Sigmoid colon (tissue), 7 donors: ENCODE measurements at places on chromosomes 3 and 15. TPM values are rescaled to one million over a fixed set of nuclear protein-coding genes. Genes with fewer than 3 reads are reported as not detected.

SMCO1 gene
- not detected for total RNA-seq

SLC12A1 gene
- not detected for total RNA-seq

DNA sequence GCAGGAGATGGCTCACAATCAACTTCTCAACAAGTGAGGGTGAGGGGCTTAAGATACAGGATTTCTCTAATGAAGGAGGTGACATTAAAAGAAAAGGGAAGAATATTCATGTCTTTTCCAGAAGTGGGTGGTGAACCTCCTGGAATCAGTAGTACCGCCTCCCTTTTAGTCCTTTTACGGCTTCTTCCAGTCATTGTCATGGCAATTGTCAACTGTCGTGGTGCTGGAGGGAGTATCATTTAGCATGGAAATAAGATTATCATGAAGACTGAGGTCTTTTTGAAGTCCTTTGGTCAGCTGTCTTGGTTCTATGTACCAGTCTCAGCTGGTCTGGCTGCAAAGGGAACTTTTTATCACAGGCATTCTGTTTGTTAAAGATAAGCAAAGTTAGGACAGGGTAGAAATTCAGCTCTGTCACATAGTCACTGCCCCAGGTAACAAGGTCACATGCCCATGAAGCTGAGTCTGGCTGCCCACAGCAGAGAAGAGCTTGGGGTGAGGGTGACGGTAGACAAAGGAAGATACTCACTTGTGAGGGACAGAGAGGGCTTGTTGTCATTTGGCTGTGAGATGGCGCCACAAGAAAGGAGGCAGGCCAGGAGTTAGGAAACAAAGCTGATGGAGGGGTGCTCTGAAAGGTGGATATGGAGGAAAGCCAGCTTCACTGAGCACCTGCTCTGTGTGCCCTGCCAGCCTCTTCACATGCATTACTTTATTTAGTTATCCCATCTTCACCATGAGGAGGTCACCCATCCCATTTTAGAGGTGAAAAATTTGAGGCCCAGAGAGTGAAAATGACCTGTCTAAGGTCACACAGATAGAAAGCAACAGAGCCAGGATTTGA lies 228.2 kb upstream of the TRIM42 start:
- H3K4me3 ChIP-seq = no peak overlapping the region
- H3K27me3 ChIP-seq = no peaks in the 10 kb centered on the region
- H3K36me3 ChIP-seq = no peaks in the 10 kb centered on the region
- no peak for DNase-seq
- no peak overlapping the region for H3K27ac ChIP-seq

GRCh38 chr3:48186631-48187300 lies 1.5 kb downstream of the CDC25A start:
- no peak for DNase-seq
- H3K27me3 ChIP-seq = no peaks in the 10 kb centered on the region
- H3K36me3 ChIP-seq = no peaks in the 10 kb centered on the region
- H3K4me1 ChIP-seq = peaks cover 12% of the 10 kb centered on the region

- H3K27ac ChIP-seq = no peak overlapping the region
- no peak for DNase-seq
- H3K4me1 ChIP-seq = peaks cover 25% of the 10 kb centered on the region
Observed at GRCh38 chr3:101158374-101158773, 162.0 kb downstream of the IMPG2 start.

GRCh38 chr3:64306745-64307144 lies 81.5 kb upstream of the PRICKLE2 start:
- H3K4me3 ChIP-seq = no peak overlapping the region
- H3K4me1 ChIP-seq = peaks cover 3% of the 10 kb centered on the region
- H3K36me3 ChIP-seq = no peaks in the 10 kb centered on the region

DNA sequence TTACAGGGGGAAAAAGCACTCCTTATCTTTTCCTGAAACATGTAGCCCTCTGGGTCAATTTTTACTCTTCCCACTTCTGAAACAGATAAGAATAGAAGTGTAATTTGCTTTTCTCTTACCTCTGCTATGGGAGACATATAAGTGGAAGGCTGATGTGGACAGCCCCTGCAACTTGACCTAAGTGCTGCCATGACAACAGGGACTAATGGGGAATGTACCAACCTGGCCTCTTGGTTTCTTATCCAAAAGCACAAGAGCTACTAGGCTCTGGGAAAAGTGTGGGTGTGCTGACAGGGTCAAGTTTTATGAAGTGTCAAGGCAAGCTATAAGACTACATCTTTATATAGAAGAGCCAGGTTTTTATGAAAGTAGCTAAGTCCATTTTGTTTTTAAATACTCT lies 1246.5 kb downstream of the OTOL1 start:
- H3K36me3 ChIP-seq = no peaks in the 10 kb centered on the region
- no peak for DNase-seq
- H3K27ac ChIP-seq = no peak overlapping the region

GRCh38 chr3:119292666-119293065 lies 1.5 kb upstream of the ARHGAP31 start:
- H3K27me3 ChIP-seq = no peaks in the 10 kb centered on the region
- no peak overlapping the region for H3K4me3 ChIP-seq
- no peak overlapping the region for H3K27ac ChIP-seq

TPRG1 gene
- total RNA-seq = 5.9 TPM

DNA sequence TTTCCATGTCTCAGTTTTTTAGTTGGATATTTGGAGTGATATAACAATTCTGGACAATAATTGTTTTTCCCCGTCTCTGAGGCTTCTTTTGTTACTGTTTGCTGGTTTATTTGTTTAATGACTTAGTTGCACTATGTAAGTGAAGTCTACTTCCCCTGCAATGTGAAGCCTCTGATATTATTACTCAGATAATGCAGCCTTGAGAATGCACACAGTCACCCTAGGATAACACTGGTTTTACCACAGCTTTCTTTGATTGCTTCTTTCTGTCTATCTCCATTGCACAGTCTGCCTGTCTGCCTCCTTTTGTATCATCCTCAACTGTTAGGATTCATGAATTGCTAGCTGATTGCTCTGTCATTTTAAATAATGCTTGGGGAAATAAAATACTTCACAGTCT lies 208.7 kb upstream of the ROBO1 start:
- H3K36me3 ChIP-seq = no peaks in the 10 kb centered on the region
- H3K4me3 ChIP-seq = no peak overlapping the region
- H3K27ac ChIP-seq = no peak overlapping the region
- H3K27me3 ChIP-seq = no peaks in the 10 kb centered on the region
- H3K4me1 ChIP-seq = no peaks in the 10 kb centered on the region
- no peak for DNase-seq

CNTN3 gene
- total RNA-seq = 3.3 TPM
